ENCODE measurements at places on chromosomes 12 and 14.

DNA sequence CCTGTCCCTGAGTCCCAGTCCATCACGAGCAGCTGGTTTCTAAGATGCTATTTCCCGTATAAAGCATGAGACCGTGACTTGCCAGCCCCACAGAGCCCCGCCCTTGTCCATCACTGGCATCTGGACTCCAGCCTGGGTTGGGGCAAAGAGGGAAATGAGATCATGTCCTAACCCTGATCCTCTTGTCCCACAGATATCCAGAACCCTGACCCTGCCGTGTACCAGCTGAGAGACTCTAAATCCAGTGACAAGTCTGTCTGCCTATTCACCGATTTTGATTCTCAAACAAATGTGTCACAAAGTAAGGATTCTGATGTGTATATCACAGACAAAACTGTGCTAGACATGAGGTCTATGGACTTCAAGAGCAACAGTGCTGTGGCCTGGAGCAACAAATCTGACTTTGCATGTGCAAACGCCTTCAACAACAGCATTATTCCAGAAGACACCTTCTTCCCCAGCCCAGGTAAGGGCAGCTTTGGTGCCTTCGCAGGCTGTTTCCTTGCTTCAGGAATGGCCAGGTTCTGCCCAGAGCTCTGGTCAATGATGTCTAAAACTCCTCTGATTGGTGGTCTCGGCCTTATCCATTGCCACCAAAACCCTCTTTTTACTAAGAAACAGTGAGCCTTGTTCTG, 41.6 kb downstream of the DAD1 start:
- DNase-seq, result no peak

DNA sequence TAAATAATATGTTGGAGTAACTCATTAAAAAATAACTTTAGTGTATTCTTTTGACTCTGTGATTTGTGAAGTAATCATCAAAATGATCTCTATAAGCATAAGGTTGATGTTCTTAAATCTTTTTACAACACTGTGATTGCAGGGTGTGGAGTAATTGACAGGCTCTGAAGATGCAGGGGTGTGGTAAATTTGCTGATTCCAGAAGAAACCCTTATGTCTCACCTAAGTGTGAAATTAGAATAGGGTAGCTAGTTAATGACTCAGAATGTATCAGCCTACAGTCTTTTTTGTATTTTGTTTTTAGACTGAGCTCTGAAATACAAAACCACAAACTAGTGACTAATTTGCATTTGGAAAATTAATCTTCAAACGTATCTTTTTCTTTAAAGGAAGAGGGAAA, 5.9 kb downstream of the PRPF39 start:
- DNase-seq, result no peak

DNA sequence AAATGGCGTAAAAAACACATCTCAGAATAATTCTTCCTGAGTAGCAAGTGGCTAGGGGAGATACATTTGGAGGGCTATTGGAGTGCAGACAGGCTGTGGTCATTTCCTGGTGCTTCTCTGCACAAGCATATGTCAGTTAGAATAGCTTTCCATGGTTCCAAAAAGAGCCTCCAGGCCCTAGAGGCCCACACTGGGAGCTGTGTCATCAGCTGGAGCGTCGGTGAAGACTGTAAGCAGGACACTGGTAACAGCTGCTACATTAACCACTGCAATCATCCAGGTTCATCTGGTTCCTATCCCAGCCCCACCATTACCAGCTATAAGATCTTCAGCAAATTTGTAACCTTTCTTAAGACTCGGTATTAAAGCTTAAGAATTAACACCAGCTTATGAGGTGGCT, 31.7 kb upstream of the APPL2 start:
- no peak for DNase-seq

GRCh38 chr12:47244835-47245234, 165.1 kb upstream of the AMIGO2 start:
- DNase-seq, result no peak

GRCh38 chr12:59677857-59678256, 82.0 kb downstream of the SLC16A7 start:
- no peak for DNase-seq

GRCh38 chr12:107759410-107759809, 1.5 kb downstream of the PRDM4 start:
- DNase-seq, result no peak

- DNase-seq, result peak; percentile 52
Observed at GRCh38 chr12:3803865-3804472, 51.1 kb upstream of the CRACR2A start.

DNA sequence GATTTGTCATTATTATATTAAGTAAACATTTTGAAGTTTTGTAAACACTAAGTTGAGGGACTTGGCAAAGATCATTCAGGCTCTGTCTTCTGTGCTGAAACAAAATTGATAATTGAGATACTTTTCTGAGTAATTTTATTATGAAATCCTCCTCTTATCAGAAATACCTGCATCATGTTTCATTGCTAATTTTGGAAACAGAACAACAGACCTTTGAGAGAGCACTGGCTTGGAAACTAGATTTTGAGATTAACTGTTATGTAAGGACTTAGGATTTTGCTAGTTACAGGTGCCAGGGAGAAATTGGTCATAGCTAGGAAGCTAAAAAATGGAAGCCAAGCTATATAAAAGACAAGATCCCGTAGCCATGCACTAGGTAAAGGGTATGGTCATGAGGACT, 201.7 kb upstream of the DCN start:
- DNase-seq, result no peak

- peak; percentile 98 for DNase-seq
Observed at GRCh38 chr12:131912518-131913274, 16.4 kb upstream of the PUS1 start.

- peak; percentile 32 for DNase-seq
Observed at GRCh38 chr12:50220363-50220995, 53.3 kb upstream of the CERS5 start.

DNA sequence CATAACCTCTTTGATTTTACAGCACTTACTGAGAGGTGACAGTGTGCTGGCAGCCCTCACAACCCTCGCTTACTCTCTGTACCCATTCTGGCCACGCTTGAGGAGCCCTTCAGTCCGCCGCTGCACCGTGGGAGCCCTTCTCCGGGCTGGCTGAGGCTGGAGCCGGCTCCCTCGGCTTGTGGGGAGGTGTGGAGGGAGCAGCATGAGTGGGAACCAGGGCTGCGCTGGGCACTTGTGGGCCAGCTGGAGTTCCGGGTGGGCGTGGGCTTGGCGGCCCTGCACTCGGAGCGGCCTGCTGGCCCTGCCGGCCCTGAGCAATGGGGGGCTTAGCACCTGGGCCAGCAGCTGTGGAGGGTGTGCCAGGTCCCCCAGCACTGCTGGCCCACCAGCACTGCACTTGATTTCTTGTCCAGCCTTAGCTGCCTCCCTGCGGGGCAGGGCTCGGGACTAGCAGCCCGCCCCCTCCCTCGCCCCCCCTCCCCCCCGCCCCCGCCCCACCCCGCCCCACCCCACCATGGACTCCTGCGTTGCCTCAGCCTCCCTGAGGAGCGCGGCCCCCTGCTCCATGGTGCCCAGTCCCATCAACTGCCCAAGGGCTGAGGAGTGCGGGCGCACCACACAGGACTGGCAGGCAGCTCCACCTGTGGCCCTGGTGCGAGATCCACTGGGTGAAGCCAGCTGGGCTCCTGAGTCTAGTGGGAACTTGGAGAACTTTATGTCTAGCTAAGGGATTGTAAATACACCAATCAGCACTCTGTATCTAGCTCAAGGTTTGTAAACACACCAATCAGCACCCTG, 9.9 kb downstream of the MDGA2 start:
- no peak for DNase-seq

GRCh38 chr12:105069936-105070702, 14.1 kb downstream of the ALDH1L2 start:
- DNase-seq, result no peak

GRCh38 chr12:1369460-1369859, 224.9 kb downstream of the FBXL14 start:
- no peak for DNase-seq

GRCh38 chr14:23430016-23430722, 5.3 kb downstream of the MYH7 start:
- DNase-seq, result no peak

DNA sequence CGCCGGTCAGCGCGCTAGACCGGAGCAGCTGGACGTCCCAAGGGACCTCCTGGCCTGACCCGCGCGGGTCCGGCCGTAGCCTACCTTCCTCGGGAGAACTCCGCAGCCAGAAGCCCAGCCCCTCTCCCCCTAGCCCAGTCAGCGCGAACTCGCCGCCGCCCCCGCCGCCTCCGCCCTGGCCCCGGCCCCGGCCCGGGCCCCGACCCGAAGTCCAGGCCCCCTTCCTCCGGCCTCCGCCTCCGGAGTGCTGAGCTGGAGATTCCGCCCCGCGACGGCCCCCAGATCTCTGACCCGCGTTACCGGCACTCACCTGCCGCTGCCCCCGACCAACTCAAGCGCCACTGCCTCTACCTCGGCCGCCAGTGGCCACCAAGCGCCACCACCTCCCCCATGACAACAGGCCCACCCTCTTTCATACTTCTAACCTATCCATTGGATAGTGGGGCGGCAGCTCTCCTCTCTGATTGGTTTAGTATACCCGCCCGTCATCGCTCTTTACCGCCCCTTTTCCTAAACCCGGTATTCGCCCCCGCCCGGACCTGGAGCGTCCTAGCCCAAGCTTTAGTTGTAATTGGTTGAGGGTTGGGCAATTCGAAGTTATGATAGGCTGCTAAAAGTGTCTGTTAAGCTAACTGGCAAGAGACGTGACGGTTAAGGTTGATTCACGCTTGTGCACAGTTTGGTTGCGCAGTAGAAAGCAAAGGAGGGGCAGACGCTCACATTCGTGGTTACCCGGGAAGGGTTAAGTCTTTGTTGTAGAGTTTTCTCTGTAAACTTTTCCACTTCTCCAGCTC, at the start of gene NUMB:
TSS of gene NUMB (minus strand) at position 364 of the 794 bp plus-strand sequence. CDS start 102,795 bp downstream, outside the sequence.
- DNase-seq, result peak; percentile 96

DNA sequence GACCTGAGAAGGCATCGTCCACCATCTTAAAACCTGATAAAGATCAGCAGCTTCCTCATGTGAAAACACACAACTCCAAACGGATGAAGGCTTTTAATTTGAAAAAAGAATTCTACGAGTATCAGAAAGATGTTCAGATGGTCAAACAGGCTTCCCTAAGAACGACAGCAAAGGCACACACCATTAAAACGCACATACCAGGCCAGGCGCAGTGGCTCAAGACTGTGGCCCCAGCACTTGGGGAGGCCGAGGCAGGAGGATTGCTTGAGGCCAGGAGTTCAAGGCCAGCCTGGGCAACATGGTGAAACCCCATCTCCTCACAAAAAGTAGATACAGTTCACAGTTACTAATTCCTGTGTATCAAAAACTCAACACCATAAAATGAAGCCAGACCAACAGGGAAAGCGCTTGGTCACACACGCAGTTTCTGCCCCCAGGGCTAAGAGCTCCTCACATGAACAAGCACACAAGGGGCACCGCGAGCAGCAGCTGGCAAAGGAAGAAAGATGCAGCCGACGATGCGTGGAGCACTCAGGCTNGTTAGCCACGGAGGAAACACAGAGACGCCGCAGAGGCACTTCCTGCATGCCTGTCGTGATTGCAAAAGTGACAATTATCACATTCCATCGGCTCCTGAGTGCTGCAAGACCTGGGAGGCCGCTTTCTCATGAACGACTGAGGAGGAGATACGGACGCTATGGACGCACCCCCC, 78.0 kb downstream of the NOC4L start:
- DNase-seq, result no peak

- no peak for DNase-seq
Observed at GRCh38 chr14:63760014-63760413, 32.1 kb upstream of the SGPP1 start.

- peak; percentile 11 for DNase-seq
Observed at GRCh38 chr14:81062816-81063215, 107.4 kb downstream of the TSHR start.

- DNase-seq, result peak; percentile 52
Observed at GRCh38 chr14:101072531-101072930, 169.0 kb upstream of the RTL1 start.

DNA sequence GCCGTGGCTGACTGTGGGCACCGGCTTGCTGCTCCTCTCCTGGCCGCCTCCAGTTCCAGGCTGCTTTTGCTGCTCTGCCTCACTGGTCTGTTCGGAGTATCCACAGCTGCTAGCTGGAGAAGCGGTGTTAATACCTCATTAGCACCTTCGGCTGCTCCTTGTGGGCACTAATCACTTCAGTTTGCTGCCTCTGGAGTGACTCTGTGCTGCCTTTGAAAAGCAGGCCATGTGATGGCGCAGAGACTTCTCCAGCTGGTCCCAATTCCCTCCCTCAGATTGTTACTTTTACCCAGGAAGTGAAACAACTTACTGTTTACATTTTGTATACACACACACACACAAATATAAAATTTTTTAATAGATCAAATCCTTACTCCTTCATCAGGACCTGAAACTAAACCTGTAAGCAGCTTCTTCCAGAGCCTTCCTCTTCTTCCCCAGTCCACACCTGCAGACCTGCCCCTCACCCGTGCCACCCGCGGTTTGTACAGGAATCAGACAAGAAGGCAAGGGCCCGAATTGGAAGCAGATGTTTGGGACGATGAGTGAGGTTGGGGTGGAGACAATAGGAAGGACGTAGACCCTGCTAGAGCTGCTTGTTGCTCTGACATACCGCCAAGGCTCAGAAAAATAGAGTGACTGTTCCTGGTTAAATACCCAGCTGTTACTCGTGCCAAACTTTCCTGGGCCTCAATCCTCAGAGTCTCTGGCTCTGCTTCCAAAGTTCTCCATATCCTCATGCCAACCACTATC, 41.5 kb upstream of the LTBP2 start:
- DNase-seq, result no peak

DNA sequence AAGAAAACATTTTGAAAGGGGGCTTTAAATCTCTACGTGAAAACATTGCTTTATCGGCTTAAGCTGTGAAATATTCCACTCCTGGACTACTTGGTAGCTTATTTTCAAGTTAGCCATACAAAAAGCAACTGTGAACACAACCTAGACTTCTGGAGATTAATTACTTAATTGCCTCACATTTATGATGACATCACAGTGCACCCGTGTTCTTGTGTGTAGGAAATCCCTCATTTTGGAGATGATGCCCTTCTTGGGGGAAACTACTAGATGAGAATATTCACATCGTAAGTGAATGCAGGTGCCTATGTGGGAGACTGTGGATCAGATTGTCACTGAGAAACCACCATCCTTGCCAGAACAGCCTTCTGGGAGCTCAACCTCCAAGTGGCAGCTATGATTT, 10.5 kb upstream of the B4GALNT3 start:
- DNase-seq, result no peak

GRCh38 chr14:69237584-69237983, 22.4 kb upstream of the GALNT16 start:
- no peak for DNase-seq

DNA sequence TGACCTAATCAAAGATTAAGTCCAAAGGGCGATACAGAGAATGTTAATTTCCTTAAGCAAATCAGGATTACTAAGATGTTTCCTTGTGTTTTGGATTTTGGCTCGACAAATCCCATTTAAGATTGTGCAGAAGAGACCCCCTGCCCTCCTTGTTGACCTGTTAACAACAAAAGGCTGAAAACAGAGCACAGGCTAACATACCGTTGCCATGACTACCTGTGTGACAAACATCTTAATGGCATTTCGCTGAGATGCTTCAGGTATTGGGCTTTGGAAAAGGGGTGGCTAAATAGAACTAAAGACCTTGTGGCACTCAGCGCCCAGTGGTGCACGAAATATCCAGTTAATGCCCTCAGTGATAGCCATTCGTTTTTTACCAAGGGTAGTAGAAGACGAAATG, 1532.3 kb upstream of the TMEM132C start:
- DNase-seq, result no peak

Measured in SK-N-SH (cell line).